ENCODE measurements at places on chromosomes 3 and 15.

DNA sequence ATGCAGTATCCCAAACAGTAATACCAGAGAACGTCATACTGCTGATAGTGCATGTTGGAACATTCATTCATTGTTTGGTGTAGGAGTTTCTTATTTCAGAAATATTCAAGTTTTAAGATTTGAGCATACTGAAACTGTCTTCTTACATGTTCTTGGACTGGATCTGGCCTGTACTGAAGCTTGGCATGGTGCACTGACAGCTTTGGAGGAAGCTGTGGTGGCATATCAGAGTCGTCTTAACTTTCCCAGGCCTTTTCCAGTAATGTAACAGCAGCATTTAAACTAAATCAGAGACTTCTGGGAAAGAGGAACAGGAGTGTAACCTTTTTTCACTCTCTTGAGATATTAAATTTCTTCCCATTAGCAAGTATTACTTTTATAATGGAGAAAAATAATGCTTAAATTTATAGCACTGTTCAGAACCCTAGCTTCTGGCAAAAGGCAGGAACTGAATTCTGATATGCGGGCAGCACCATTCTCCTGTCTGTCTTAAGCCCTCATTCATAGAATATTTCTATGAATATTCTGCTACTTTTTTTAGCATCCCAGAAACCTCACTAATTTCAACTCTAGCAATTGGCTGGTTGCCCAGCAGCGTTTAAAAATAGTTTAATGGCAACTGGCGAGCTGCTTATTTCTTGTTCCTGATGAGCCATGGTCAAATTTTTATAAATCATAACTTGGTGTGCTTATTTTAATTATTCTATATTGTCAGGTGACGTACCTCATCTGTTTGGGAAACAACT lies 31.1 kb downstream of the DNAJC13 start:
- no peaks in the 10 kb centered on the region for H3K27me3 ChIP-seq
- no peak for DNase-seq
- H3K36me3 ChIP-seq: no peaks in the 10 kb centered on the region
- H3K4me1 ChIP-seq: peaks cover 22% of the 10 kb centered on the region
- no peak overlapping the region for H3K4me3 ChIP-seq

DNA sequence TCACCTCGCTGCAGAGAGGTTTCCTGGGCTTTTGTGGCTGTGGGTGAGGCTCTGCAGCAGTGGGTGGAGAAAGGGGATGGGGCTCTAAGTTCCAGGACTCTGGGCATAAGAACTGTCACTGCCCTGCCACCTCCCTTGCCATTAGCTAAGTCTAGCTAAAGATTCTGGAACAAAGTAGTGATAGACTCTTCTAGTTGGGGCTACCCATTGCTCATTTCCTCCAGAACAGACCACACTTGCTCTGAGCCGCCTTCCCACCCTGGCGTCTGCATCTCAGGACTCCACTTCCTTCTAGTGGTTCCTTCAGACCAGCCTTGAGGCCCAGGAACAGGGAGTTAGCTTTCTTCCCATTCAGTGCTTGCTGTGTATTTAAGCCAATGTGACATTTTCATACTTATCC lies 7.5 kb downstream of the ARHGAP31 start:
- no peak overlapping the region for H3K4me3 ChIP-seq
- peaks cover 92% of the 10 kb centered on the region for H3K4me1 ChIP-seq
- H3K36me3 ChIP-seq: no peaks in the 10 kb centered on the region
- H3K27me3 ChIP-seq: no peaks in the 10 kb centered on the region

DNA sequence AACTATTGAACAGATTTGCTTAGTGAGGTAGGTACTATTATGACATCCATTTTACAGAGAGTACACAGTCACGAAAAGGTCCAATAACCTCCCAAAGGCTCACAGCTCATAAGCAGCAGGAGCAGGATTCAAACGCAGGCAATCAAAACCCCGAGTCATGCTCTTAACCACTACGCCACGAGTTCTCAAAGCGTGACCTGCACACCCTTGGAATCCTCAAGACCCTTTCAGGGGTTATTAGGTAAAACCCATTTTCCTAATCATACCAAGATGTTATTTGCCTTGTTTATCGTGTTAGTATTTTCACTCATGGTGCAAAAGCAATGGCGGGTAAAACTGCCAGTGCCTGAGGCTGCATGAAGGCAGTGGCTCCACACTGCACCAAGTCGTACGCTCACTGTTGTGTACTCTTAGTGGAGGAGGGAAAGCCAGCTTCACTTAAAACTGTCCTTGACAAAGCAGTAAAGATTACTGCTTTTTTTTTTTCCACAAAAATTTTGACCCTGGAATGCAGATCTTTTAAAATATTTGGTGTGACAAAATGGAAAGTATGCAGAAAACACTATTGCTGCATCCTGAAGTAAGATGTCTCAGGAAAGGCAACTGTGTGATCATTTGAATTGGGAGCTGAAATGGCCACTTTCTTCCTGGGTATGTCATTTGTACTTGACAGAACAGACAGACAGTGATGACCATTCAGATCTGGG lies 96.1 kb downstream of the IGF2BP2 start:
- H3K4me3 ChIP-seq: no peak overlapping the region
- DNase-seq: no peak
- H3K36me3 ChIP-seq: no peaks in the 10 kb centered on the region
- no peaks in the 10 kb centered on the region for H3K27me3 ChIP-seq
- H3K27ac ChIP-seq: no peak overlapping the region

- H3K4me3 ChIP-seq: no peak overlapping the region
- no peaks in the 10 kb centered on the region for H3K27me3 ChIP-seq
- no peaks in the 10 kb centered on the region for H3K4me1 ChIP-seq
- DNase-seq: no peak
Observed at GRCh38 chr3:148457886-148458285, 239.8 kb upstream of the AGTR1 start.

- H3K27ac ChIP-seq: no peak overlapping the region
- H3K4me1 ChIP-seq: no peaks in the 10 kb centered on the region
- no peak for DNase-seq
- no peaks in the 10 kb centered on the region for H3K36me3 ChIP-seq
Observed at GRCh38 chr3:151015767-151016477, 43.4 kb upstream of the CLRN1 start.

DNA sequence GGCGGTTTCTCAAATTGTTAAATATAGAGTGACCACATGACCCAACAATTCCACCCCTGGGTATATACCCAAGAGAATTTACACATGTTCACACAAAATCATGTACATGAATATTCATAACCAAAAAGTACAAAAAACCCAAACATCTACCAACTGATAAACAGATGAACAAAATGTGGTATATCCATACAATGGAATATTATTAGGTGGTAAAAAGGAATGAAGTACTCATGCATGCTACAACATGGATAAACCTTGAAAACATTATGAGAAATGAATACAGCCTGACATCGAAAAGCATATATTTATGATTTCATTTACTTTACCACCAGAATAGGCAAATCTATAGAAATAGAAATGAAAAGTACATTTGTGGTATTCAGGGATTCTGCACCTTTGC lies 7.4 kb downstream of the PLCB2 start:
- no peak overlapping the region for H3K27ac ChIP-seq
- no peak overlapping the region for H3K4me3 ChIP-seq
- peaks cover 10% of the 10 kb centered on the region for H3K36me3 ChIP-seq

DNA sequence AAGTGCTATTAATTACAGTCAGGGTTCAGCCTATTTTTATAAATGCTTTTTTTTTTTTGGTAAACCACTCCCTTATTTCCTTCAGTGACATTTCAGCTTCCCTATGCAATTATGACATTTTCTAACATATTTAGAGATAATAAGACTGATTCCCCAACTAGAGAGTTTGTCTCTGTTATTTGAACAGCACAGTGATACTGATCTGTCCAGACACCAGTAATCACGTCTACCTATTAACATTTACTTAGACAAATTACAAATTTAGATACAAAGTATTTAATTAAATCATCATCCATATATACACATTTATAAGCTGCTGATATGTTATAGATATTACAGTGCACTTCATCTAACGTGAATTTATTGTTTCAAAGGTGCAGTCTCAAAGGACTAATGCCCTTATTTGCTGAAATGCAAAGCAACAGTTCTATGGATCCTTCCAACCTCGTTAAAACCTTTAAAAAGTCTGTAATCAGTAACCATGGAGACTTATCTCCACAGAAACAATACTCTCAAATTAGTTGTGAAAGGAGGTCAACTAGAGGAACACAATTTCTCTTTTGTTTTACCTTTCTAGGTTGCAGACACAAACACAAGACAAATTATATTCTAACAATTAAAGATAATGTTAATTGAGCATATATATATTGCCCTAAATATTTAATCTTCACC lies 1531.1 kb downstream of the SI start:
- H3K36me3 ChIP-seq: no peaks in the 10 kb centered on the region
- no peaks in the 10 kb centered on the region for H3K4me1 ChIP-seq
- no peak for DNase-seq

- peak within 1 kb of the TSS; percentile 3 for H3K4me3 ChIP-seq
- no peaks in the 10 kb centered on the region for H3K4me1 ChIP-seq
- no peaks in the 10 kb centered on the region for H3K27me3 ChIP-seq
- no peak for DNase-seq
- H3K27ac ChIP-seq: no peak within 1 kb of the TSS
Observed at GRCh38 chr3:6860954-6861624, at the start of gene GRM7. Gene GRM7, plus strand, starts transcription at chr3:6861115.

DNA sequence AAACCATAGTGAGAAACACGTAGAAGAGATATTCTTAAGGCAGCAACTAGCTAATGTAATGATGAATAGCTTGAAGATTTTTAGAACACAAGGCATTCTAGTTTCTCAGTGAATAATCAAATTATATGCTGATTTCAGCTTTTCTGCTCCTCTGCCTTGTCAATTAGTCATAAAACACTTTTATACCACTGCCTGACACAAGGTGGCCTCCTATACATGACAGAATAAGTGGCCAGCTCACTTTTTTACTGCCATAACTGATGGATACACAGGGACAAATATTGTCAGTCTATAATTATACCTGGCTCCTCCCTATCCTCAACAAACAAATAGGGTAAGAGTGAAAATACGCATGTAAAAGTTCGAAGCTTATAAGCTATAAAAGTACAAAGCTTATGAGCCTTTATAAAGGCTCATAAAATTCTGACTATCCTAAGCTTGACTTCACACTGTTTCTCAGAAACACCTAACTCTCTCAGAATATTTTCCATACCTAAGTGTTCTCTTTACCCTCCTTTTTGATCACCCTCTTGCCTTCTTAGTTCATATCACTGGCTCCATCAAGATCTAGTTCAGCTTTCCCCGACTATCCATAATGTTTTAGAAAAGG lies 81.6 kb downstream of the HERC1 start:
- H3K4me1 ChIP-seq: no peaks in the 10 kb centered on the region
- H3K27me3 ChIP-seq: no peaks in the 10 kb centered on the region
- no peak overlapping the region for H3K27ac ChIP-seq
- no peak overlapping the region for H3K4me3 ChIP-seq
- no peak for DNase-seq

GRCh38 chr3:171660188-171660587 lies 150.1 kb downstream of the PLD1 start:
- no peaks in the 10 kb centered on the region for H3K27me3 ChIP-seq
- no peak overlapping the region for H3K27ac ChIP-seq
- no peaks in the 10 kb centered on the region for H3K4me1 ChIP-seq
- no peak overlapping the region for H3K4me3 ChIP-seq

GRCh38 chr15:40420071-40420713 lies 14.6 kb downstream of the IVD start:
- peaks cover 9% of the 10 kb centered on the region for H3K4me1 ChIP-seq
- DNase-seq: peak; percentile 66
- H3K4me3 ChIP-seq: no peak overlapping the region
- peak overlapping the region; percentile 49 for H3K27ac ChIP-seq

- no peak for DNase-seq
- peaks cover 22% of the 10 kb centered on the region for H3K4me1 ChIP-seq
Observed at GRCh38 chr15:72199721-72200212, 2.2 kb upstream of the GRAMD2A start.

GRCh38 chr15:33729653-33730052 lies 238.6 kb upstream of the CHRM5 start:
- no peaks in the 10 kb centered on the region for H3K4me1 ChIP-seq
- no peaks in the 10 kb centered on the region for H3K27me3 ChIP-seq
- H3K27ac ChIP-seq: no peak overlapping the region

DNA sequence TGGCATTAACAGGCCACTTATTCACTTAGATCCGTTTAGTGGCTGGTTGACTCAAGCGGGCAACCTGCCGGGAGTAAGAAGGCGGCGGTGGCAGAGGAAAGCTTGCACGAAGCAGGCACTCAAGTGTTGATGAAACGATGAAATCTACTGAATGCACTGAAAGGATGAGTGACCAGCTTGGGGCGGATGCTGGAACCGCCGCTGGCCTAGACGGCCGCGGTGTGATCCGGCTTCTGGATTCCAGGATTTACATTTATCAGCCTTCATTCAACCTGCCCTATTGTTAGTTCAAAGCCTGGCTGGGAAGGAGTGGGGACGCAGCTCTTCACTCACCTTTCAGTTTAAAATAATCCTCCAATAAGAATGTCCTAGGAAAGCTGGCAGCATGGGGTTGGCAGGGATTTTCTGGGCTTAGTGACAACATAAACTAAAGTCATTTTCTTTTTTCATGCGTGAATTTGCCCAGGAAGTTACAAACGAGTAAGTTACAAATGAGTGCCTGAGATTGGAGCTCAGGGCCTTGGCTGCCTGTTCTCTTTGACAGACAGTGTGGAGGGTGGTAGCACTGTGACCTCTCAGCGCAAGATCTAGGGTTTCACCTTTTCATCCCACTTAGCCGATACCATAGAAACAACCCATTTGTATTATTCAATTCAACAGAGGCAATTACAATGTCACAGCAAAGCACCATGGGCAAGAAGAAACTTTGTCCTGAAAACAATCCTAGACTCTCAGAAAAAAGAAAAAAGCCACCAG lies 1.1 kb upstream of the PLCH1 start:
- no peaks in the 10 kb centered on the region for H3K36me3 ChIP-seq
- H3K27ac ChIP-seq: no peak overlapping the region
- peak; percentile 48 for DNase-seq
- peak overlapping the region; percentile 51 for H3K4me3 ChIP-seq
- peaks cover 20% of the 10 kb centered on the region for H3K4me1 ChIP-seq

DNA sequence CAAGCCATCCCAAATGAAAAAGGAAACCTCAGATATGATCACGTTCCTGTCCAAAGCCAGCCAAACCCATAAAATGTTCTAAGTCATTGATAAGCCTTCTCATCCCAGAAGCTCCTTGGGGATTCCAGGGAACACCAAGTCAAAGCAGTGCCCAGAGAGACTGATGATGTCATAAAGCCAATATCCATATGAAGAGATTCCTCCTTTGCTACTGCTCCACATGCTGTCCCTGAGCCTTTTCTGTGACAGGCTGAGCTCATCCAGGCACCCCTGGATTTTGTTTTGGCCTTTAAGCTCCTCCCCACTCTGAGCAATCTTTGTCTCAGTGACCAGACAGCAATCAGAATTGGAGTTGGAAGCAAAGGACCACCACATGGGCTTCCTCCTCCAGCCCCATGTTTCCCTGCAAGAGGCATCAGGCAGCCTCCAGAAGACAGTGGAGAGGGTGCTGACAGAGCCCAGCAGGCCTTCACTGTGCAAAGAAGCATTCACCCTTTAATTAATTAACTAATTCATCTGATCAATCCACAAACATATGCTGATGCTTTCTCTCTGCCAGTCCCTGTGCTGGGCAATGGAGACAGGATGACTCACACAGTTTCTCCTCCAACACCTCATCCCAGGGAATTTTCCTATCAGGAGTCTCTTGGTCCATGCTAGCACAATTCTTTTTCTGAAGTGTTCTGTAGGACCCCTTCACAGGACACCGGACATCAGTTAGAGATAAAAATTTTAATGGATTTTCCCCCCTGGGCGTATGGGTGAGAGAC lies 25.0 kb downstream of the MEX3B start:
- H3K4me3 ChIP-seq: no peak overlapping the region
- no peaks in the 10 kb centered on the region for H3K27me3 ChIP-seq
- no peaks in the 10 kb centered on the region for H3K4me1 ChIP-seq
- H3K36me3 ChIP-seq: no peaks in the 10 kb centered on the region
- no peak overlapping the region for H3K27ac ChIP-seq

- no peak overlapping the region for H3K4me3 ChIP-seq
- no peaks in the 10 kb centered on the region for H3K36me3 ChIP-seq
- DNase-seq: no peak
- H3K27me3 ChIP-seq: no peaks in the 10 kb centered on the region
Observed at GRCh38 chr3:161386991-161387770, 15.9 kb upstream of the SPTSSB start.

Measured in upper lobe of left lung (tissue), 6 donors.